ENCODE measurements at places on chromosomes 6 and 20.
A peak's percentile ranks its signal among the peaks of the same experiment; 100 is the strongest.

DNA sequence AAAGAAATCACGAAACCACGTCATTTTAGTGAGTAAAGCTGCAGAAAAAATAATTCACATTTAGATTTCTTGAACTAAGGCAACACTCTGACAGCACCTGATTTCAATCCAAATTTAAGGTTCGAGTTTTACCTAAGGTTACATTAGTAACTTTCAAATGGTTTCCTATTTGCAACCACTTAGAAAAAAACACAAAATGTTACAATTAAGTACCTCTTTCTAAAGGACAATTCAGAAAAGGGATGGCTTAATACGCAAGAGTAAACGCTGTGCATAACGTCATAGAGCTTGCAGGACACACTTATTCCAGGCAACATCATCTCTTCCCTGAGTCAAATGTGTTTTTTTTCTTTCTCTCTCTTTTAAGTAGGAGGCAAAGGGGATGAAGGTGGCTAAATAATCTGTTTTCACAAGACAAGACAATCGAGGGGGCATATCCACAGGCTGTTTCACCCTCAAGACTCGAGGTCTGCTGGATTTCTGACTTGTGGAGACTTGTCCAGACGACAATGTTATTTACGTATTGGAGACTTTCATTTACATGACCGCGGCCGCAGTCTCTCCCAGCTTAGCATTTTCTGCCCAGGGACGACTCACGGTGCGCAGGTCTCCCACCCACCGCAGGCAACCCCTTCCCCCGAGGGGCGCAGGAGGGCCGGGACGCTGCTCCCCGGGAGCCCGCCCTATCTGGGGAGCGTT is 86.0 kb downstream of the SESN1 start:
- peak; percentile 10 for DNase-seq

DNA sequence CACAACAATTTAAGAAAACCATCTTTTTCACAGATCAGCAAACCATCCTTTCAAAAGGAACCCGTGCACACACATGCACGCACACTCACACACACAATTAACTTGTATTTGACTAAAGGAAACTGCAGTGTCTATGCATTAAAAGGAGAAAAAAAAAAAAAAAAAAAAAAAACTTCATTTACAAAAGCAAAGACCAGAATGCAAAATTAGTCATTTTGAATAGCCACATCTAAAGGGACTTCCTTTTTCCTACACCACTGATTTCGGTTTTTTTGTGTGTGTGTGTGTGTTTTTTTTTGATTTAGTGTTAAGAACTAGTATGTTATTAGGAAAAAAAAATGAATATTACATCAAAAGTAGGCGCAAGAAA is 6.3 kb downstream of the ZMYND8 start:
- peak; percentile 27 for DNase-seq

DNA sequence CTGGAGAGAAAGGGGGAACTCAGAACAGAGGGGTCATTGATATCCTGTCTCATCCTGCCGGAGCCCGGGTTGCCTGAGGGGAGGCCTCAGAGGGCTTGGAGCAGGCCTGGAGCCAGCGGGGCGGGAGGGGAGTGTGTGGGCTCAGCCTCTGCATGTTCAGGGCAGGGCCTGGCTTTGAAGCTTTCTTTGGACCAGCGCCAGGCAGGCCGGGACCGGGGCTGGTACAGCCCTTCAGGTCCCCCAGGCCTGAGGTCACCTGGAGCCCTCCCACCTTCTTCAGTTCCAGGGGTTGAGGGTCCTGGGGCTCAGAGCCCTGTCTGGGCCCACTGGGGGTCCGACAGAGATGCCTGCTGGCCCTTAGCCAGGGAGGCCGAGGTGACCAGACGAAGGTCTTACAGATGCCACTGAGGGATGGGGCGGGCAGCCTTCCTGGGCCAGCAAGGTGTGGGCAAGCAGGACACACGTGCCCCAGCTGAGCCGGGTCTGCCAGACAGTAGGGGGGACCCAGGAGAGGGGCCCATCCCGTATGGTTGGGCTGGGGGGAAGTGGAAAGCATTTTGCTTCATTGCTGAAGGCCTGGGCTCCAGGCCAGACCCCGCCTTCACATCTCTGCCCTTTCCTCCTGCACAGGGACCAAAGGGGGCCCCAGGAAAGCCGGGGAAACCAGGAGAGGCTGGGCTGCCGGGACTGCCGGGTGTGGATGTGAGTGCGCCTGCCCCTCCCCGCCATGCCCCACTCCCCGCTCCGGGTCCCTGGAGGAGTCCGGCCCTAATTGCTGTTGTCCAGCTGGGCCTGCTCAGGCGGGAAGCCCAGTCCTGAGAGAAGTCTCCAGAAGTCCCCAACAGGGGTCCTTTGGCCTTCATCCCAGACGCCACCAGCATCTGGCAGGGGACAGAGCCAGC is 2.0 kb downstream of the COL9A3 start:
- no peak for DNase-seq

DNA sequence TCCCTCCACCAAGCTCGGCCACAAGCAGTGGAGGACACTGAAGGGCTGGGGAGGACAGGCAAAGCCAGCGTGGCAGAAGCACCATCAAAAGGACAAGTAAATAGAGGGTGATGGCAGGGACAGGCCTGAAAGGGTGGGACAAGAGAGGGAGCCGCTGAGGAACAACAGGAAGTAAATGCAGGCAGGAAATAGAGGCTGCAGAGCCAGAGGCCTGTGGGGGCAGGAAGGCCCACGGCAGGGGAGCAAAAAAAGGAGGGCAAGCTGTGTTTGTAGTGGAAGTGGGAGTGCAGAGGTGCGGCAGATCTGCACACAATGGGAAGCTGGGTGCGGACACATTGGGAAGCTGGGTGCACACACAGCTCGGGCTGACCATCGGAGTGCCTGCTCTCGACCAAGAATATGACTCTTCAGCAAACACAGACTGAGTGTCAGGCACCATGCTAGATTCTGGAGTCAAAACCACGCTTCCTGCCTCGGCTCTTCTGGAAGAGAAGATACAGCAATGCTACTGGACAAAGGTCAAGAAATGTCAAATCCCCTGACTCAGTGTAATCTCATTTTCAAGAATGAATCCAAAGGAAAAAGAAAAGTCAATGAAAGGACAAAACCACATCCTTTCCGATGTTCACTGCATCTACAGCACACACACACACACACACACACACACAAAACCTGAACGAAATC is 40.4 kb upstream of the RAB22A start:
- DNase-seq = no peak

DNA sequence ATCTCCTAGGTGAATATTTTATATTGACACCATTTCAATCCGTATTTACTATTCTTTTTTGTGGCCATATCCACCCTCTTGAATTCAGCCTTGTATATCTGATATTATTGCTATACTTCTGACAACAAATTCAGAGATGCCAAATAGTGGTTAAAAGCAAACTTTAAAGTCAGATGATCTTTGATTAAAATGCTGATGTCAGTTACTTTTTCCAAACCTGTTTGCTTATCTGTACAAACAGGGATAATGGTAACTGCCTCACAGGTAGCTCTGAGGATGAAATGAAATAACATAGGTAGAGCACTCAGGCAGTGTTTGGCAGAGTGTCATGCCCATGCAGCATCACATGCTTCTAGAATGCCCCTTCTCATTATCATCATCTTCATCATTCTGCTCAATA is 19.2 kb downstream of the PPIL6 start:
- no peak for DNase-seq

DNA sequence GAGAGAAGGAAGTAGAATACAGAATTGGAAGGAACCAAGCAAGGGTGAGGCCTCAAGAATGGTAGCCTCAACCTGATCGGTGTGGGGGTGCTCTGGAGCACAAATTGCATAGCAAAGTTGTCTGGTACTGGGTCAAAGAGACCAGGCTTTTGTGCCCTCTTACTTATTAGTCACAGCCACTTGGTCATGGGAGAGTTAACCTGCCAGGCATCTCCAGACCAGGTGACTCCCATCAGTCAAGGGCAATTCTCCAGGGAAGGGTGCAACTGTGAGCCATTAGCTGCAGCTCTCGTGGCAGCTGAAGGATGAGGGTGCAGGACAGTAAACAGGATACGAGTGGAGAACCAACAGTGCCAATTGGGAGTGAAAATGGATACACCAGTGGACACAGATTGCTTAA is 47.7 kb upstream of the PLCB4 start:
- no peak for DNase-seq

GRCh38 chr20:33568868-33569801 is 79.2 kb downstream of the CBFA2T2 start:
- no peak for DNase-seq

DNA sequence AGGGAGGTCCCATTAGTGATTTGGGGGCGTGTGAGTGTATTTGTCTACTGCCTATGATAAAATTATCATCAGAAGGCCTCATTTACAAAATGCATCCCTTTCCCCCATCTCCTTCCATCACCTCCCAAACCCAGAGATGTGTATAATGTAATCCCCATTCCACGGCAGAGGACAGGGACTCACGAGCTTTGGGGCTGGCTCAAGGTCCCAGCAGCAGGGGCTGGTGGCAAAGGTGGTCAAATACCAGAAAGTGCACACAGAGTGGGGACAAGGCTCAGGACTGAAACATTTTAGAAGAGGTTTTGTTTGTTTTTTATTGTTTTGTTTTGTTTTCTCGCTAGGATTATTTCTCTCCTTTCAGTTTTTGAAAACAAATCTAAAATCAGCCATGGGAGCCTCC is 68.5 kb upstream of the TOP1 start:
- no peak for DNase-seq

- DNase-seq = no peak
Observed at GRCh38 chr20:21523895-21524294, 10.0 kb upstream of the NKX2-2 start.

DNA sequence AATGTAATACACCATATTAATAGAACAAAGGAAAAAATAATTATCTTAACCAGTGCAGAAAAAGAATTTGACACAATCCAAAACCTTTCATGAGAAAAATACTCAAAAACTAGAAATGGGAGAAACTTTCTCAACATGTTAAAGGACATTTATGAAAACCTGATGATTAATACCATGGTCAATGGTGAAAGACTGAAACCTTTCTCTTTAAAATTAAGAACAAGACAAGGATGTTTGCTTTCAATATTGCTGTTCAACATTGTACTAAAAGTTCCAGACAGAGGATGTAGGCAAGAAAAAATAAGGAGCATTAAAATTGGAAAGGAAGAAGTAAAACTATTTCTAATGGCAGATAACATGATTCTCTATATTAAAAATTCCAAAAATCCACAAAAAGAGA is 981.3 kb upstream of the FLRT3 start:
- DNase-seq = no peak

GRCh38 chr6:166781331-166781730 is 154.3 kb upstream of the RPS6KA2 start:
- no peak for DNase-seq

DNA sequence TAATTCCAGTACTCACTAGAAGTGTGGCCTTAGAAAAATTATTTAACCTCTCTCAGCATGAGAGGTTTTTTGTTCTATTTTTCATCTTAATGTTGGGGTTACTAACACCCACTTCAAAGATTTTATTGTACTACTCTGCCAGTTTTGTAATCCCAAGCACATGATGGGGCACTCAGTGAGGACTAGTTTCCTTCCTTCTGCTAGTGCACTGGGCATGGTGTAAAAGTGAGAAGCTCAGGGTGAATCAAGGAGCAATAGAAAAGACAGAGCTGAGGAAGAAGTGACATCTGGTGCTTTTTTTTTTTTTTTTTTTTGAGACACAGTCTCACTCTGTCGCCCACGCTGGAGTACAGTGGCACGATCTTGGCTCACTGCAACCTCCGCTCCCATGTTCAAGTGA is 439.4 kb upstream of the ARID1B start:
- no peak for DNase-seq
